ENCODE measurements at places on chromosomes 5 and 9.
A peak's percentile ranks its signal among the peaks of the same experiment; 100 is the strongest.

DNA sequence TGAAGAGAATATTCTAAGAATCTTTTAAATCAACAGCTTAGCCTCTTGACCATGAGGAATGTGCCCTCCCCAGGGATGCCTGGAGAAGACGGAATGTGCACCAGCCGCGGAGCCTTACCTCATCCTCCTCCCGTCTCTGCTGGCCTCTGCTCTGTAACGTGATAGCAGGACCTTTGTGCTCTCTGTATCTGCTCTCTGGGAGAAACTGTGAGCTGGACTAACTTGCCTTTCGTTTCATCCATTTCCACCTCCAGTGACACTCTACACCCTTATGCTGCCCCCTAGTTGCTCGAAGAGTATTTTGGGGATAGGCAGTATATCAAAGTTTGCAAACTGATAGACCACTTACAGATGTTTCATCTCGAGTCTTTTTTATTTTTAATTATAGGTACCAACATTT is 141.4 kb downstream of the NPR3 start:
- DNase-seq, result no peak

GRCh38 chr5:145393426-145393825 is 441.7 kb downstream of the PRELID2 start:
- no peak for DNase-seq

DNA sequence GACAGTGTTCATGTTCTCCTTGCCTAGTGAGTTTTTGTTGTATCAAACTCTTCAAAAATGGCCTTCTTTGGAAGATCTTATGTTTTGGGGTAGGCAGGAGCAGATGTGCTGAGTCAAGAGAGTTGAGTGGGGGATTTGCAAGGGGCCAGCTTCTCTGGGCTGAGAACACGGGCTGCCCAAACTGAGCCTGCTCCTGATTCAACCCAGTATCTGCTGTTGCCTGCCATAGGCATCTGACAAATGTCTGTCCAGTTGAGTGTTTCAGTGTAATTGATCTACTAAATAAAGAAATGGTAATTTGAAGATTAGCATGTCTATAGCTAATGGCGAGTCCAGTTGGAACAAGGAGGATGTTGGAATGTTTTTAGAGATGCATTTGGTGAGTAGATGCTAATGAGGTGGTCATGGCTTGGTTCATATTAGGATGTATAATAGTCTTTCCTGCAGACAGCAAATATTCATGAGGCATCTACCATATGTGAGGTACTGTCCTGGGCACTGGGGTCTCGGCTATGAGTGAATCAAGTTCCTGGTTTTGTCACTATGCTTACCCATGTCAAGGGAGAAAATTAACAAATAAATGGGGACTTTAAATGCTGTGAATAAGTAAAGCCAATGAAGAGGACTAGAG is 119.5 kb downstream of the ADCY2 start:
- no peak for DNase-seq

DNA sequence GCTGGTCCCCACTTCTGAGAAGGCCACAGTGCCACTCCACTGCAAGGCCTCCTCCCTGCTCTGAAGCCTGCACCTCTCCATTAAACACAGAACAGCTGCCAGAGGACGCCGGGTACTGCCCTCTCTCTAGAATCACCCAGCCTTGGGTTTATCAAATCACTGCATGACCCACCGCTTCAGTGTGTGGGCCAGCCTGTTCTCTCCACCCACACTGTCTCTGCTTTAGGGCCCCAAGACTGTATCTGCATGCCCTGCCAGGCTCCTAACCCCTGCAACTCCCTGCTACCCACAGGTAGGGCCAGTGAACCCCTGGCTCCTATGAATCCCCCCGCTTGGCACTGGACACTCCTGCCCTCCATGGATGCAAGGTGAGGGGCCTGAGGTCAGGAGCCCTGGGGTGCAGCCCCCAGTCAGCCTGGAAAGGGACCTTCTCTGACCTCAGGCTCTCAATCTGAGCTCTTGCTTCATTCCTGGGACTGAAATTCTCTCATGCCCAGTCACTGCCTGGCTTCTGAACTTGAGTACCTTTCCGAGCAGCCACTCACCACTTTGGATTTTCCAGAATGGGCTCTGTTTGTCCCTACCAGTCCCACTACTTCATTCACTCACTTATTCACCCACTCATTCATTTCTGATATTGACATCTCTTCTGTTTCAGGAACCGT is 206.3 kb downstream of the GABBR2 start:
- no peak for DNase-seq

GRCh38 chr5:147854894-147855773 is 23.4 kb upstream of the SCGB3A2 start:
- DNase-seq, result no peak

DNA sequence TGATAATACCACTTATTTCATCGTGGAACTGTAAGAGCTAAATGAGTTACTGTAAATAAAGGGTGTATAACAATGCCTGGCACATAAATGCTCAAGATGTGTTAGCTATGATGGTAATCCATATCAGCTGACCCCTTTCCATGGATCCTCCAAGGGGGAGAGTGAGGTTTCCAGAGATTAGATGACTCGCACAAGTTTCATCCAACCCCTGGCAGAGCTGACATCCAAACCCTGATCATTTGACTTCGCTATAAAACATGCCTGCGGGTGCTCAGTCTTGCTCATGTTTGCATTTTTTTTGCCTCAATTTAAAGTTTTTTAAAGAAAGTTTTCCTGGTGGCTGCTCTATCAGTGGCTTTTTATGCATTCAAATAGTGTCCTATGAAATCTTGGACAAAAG is 145.7 kb upstream of the SMIM23 start:
- no peak for DNase-seq

GRCh38 chr9:5195463-5195862 is 10.0 kb upstream of the INSL6 start:
- no peak for DNase-seq

GRCh38 chr5:40486437-40487275 is 193.1 kb upstream of the PTGER4 start:
- DNase-seq, result peak; percentile 83

DNA sequence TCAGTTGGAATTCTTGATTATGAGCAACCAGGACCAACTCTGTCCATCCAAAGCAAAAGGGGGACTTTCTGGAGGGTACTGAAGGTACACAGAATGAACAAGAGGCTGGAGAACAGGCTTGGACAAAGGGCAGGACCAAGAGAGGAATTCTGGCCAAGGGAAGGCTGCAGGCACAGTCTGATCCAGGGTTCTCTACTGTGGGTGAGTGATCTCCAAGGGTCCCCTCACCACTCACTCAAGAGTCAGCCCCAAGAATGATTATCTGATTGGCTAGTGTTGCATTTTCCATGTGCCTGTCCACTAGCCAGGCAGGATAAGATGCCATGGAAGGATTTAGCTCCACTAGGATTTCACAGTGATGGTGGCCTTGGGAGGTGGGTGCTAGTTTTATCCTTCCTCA is 11.6 kb upstream of the PHF19 start:
- DNase-seq, result no peak

All from CD4-positive, alpha-beta memory T cell (primary cell).